ENCODE measurements at places on chromosomes 2 and 18. TPM values are rescaled to one million over a fixed set of nuclear protein-coding genes. Genes with fewer than 3 reads are reported as not detected.
A peak's percentile ranks its signal among the peaks of the same experiment; 100 is the strongest.

- DNase-seq, result no peak
Observed at GRCh38 chr2:201977651-201978050, 56.0 kb upstream of the FZD7 start.

- DNase-seq, result no peak
Observed at GRCh38 chr2:33735096-33735495, 136.0 kb upstream of the FAM98A start.

DNA sequence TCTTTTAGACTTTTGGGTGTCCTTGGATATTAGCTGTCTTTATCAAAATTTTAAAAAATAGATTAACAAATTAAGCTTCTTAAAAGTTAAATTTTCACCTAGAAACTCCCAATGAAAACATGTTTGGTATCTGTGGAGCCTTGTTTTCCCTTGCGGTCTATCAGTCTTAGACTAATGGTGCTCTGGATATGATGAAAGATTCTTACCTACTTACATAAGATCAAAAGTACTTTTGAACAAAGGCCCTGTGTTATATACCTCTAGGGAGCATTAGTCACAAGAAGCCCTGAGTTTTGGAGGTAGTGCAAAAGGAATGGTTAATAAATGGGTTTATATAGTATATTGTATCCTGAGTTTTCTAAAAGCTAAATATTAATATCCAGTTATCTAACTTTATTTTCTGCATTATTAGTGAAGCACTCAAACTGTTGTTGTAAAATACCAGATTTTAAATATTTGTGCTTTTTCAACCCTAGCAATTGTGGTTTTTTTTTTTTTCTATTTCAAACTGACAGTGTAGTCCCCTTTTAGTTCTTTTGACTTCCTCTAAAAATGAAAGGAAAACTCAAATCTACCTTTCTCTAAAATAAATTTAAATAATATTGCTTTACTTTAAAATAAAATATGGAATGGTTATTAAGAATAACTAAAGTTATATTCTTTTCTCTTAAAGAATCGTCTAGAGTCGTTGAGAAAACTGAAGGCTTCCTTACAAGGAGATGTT is 18.1 kb downstream of the NDC80 start:
- no peak for DNase-seq

- no peak for DNase-seq
Observed at GRCh38 chr2:131521961-131522781, 5.5 kb upstream of the CCDC74A start.

GRCh38 chr2:206084439-206084869 is 1.5 kb downstream of the INO80D start:
- DNase-seq, result peak; percentile 63

The CAPN10 gene
- 20.7 TPM for polyA plus RNA-seq

The MRPL53 gene
- 39.7 TPM for polyA plus RNA-seq

DNA sequence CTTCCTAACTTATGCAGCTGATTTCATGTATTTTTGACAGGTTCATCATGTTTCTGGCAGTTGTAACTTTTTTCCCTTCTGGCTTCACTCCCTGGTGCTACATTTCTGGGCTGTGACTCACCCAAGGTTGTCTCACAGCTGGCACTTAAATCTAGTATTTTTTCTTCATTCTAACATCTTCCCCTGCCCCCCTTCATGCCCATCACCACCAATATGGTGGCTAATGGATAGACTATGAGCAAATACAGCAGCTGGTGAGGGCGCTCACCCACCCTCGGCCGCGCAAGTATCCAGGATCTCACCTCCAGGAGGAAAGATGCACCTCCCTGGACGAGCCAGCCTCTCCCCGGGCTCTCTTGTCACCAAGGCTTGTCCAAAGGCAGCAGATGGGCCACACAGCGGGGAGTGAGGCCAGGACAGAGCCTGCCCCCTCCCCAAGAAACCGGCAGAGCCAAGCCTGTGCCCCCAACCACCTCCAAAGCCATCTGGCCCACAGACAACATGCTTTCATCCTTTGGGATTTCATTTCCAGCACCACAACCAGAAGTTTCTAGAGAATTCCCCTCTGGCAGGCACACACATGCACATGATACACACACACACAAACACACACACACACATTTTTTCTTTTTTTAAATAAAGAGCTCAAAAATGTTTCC is 39.1 kb downstream of the ATOH8 start:
- DNase-seq, result no peak

Measured in left renal pelvis (tissue), 4 donors.